OCI-LY7 (cell line): ENCODE measurements at places on chromosomes 4 and X. TPM values are rescaled to one million over a fixed set of nuclear protein-coding genes. Genes with fewer than 3 reads are reported as not detected.

GRCh38 chrX:9324676-9325075, 140.2 kb upstream of the TBL1X start:
- no peak for DNase-seq

GRCh38 chr4:20354120-20354519, 102.4 kb downstream of the SLIT2 start:
- DNase-seq = no peak

DNA sequence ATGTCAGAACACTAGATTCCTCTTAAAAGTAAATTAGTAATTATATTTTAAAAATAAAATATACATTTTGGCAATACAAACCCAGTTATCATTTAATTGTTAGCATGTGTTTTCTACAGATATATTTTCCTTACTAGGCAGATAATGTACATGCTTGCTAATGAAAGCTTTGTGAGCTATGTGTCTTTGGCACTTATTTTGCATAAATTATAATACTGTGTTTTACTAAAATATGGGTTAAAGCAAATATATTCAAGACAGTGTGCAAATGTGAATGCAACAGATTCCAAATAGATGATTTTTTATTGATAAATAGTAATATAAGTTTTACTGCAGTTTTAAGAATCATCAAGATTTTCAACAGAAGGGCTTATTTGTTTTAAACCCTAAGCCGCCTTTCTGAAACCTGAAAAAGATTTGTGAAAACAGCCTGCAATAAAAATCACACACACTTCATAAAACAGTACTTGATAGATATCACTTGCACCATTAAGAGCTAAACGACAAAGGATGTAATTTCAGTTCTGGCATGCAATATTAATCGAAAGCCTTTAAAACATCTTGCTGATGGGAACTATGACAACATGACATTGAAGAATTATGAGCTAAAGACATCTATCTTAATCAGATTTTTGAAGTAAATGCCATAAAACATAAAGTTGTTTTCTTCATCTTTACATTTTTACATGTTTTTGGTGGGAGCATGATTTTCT, 333.3 kb downstream of the DCTD start:
- DNase-seq = no peak

GRCh38 chr4:100722866-100723459, 205.1 kb upstream of the EMCN start:
- DNase-seq = no peak

DNA sequence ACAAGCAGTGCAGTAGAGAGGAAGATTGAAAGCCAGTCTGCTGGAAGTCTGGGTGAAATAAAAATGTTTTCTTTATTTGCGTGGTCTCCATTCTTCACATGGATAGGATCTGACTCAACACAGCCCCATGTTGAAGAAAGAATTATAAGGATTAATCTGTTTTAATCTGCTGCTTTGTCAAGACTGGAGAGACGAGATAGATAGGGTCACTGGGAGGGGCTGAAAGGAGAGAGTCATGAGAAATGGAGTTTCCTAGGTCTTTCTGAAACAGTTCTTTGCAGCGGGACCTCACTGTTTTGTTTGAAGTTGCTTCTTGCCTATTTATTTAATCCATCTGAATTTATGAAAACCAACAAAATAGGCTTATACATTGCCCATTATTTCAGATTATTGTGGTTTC, 32.4 kb upstream of the RHOH start:
- DNase-seq = no peak

DNA sequence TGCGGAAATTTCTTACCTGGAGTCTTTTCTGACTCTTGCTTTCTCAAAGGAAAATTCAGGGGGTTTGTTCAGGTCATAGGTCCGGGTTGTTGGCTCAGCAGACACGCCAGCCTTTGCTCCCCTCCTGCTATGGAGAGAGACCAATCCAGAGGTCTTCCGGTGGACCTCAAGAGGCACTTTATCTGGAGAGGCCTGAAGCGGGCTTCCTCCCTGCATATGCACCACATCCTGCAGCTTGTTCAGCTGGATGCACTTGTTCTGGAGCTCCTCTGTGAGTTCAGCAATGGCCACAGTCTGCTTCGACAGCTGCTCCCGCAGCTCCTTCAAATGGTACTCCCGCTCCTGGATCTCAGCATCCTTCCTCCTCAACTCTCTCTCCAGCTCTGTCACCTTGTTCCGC, 10.5 kb downstream of the PRKG2 start:
- DNase-seq = no peak

DNA sequence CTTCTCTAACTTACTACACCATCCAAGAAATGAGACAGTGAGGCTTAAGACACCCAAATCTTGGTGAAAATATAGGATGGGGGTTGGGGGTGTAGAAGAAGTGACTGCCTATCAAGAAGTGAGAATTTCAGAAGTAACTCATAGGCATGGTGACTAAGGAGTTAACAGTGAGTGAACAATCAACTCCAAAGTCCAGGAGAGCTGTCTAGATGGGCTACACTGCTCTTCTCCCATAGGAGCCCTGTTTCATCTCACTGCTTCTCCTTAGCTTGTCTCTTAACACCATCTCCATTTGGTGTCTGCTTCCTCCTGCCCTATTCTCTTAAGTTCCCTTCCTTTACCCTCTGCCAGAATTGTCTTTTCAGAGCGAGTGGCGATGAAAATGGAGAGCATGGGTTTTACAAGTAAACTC, 22.7 kb downstream of the FABP2 start:
- no peak for DNase-seq

DNA sequence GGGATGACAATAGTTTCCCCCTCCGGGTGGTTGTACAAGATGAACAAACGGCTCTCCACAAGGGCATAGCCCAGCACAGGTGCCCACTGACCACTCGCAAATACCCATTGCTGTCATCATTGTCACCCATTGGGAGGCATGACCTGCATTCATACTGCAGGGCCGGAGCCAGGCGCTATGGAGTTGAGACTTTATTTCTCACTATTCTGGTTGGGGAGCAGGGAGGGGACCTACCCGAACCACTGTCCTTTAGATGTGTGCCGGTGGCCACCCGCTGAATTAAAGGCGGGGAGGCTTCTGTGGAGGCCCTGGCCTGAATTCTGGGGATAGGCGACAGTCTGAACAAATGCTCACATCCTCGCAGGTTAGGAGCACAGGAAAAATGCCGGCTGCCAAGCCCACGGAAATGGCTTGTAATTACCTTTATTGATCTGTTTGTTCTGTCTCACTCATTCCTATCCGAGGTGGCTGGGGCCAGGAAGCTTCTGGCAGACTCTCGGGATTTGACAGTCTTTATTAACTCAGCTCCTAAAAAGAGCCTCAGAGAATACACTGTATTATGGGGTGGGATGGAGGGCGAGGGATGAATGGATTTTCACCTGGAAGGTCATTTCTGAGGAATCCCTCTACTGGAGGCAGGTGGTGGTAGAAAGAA, 125.1 kb upstream of the PSAPL1 start:
- no peak for DNase-seq

DNA sequence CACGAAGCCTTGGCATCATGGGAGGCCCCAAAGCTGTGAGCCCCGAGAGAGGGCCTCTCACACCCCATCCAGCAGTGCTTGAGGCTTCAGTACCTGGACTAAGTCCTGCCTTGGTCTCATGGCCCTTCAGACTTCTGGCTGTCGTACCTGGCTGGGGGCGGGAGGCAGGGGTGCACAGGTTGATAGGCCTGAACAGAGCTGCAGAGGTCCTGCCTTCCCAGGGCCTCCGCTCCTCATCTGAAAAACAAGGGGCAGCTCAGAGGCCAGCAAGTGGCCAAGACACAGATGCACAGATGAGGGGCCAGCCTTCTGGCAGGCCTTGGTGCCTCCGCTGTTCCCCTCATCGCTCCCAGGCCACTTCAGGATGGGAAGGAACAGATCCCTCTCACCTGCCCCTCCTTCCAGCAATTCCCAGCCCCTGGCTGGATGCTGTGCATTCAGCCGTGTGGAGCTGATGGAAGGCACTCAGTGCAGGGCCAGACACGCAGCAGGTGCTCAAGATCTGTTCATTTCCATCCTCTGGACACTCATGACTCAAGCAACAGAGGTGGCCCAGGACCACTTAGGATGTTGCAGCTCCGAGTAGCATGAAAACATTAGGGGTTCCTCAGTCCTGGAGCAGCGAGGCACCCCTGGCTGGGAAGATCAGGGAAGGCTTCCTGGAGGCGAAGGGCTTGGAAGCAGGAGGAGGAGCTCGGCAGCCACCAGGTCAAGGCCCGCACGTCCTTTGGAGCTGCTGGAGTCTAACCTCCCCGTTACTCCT, 1.4 kb downstream of the ZNF185 start:
- DNase-seq = no peak

DNA sequence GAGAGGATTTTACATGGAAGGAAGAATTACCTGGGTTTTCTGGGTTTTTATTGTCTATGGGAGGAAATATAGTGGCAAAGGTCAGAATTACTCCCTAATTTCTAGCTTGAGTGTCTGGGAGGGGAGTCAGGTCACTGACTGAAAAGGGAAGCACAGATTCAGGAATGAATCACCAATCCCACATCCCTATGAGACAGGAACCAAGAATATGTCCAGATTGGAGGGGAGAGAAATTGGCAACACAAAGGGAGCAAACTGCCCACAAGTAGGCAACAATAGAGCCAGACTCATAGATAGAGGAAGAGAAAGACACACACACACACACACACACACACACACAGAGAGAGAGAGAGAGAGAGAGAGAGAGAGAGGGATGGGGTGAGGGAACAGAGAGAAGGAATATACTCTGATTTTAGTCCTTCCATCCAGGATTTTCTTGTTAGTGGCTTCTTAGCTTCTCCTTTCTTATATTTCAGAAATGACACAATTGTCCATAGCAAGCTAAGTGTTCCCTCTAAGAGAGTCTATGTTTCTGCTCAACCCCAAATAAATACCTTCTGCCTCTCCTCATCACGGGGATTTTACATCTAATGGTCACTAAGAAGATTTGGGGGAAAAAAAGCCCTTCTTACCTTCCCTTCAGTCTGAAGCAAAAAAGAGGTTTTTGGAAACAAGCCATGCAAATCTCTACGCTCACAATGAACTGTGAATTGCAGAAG, 12.0 kb downstream of the P2RY10 start:
- no peak for DNase-seq

- DNase-seq = no peak
These were observed 16.9 kb downstream of the MFAP3L start for GRCh38 chr4:170009291-170009690.

DNA sequence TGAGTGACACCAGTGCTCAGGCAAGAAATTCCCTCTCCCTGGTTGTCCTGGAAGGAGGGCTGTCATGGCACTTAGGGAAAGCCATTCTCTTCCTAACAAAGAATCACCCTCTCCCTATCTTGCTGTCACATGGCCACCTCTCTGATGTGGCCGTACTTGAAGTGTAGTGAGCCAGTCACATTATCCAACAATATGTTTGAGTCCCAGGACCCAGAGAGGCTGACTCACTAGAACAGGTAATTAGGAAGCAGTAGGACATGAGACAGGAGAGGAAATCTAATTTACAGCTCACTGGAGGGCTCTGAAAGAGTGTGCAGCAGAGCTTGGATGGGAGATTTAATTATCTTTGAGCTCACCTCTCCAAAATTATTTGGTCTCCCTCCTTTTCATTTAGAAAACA, 299.1 kb downstream of the ARHGAP24 start:
- DNase-seq = no peak

- no peak for DNase-seq
These were observed 1071.8 kb downstream of the CCSER1 start for GRCh38 chr4:91198951-91199350.

GRCh38 chrX:121301356-121301755, 253.9 kb downstream of the GLUD2 start:
- DNase-seq = no peak

- no peak for DNase-seq
These were observed 2.6 kb downstream of the NAF1 start for GRCh38 chr4:163164110-163164509.

GRCh38 chrX:138504273-138504672, 207.2 kb downstream of the FGF13 start:
- DNase-seq = no peak

DNA sequence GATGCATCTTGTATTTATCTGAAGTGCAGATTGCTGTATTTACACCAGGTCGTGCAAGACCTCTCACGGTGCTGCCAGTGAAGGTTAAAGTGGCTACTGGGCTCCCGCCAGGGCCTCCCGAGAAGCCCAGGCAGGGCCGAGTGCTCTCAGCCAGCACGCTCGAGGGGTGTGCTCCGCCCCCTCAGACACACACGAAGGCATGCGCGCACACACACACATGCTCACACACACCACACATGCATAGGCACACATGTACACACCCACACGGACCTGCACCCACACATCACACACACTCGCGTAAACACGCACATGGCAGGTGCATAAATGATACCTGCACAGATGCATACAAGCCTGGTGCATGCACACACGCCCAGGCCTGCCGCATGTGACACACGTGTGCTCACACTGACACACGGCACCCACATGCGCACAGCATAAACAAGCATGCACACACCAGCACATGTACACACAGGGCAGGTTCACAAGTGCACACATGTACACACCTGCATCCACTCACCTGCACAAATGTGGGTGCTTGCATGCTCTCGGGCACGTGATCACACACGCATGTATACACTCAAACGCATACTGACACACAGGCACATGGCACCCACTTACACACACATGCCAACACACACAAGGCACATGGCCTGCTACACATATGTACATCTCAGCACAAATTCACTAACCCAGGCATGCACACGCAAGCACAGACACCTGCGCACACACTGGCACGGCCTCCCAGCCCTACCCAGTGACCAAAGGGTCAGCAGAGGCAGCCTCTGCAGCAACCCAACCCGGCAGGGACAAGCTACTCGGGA, 71.6 kb downstream of the FAM53A start:
- DNase-seq = no peak

GRCh38 chr4:183171484-183172267, 72.6 kb downstream of the WWC2 start:
- no peak for DNase-seq

The WAS gene
- total RNA-seq = 87.0 and 89.7 TPM in 2 replicates

The MGST2 gene
- 4.7 and 7.6 TPM in 2 replicates for total RNA-seq

The MAGEA12 gene
- total RNA-seq = not detected in 2 replicates

The SORBS2 gene
- total RNA-seq = 43.5 and 46.7 TPM in 2 replicates

The IL3RA gene
- not detected in 2 replicates for total RNA-seq

The SPIN4 gene
- 17.2 and 23.0 TPM in 2 replicates for total RNA-seq

The MAGEB1 gene
- total RNA-seq = not detected in 2 replicates
